ENCODE measurements at places on chromosomes 3 and 15. TPM values are rescaled to one million over a fixed set of nuclear protein-coding genes. Genes with fewer than 3 reads are reported as not detected.
A peak's percentile ranks its signal among the peaks of the same experiment; 100 is the strongest.

GRCh38 chr3:107013641-107014040 is 363.6 kb upstream of the CCDC54 start:
- no peak for DNase-seq

- DNase-seq: no peak
These were observed 203.8 kb downstream of the EPHB1 start for GRCh38 chr3:134998855-134999254.

DNA sequence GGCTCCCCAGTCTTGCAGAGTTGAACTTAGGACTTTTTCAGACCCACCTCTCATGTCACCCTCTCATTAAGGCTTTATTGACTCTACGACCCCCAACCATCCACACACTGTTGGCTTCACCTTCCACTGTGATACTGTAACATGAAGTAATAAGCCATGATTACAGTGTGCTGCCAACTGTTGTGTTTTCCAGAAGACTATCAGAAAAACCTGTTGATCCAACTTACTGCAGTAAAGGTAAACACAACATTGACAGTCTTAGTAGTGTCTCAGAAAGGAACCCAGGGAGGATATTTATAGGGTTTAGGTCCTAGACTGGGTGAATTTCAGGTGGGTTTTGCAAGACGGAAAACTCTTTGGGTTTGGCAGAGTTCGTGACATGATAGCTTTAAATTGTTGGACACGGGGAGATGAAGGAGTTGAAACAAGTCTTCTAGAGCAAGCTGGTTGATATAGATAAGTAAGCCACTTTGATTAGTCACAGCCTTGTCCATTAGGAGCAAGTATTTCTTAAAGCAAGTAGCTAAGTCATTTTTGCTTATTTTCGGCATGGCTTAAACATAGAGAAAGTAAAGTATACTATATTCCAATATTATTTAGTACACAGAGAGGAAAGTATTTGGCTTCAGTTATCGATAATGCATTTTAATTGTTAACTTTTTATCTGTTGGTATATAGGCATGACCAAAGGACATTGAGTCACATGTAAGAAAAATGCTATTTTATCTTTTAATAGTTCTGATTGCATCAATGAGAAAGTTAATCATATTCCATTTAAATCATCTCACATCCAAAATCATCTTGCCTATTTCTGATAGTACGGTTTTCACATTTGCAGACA is 2.4 kb upstream of the COL6A5 start:
- no peak for DNase-seq

DNA sequence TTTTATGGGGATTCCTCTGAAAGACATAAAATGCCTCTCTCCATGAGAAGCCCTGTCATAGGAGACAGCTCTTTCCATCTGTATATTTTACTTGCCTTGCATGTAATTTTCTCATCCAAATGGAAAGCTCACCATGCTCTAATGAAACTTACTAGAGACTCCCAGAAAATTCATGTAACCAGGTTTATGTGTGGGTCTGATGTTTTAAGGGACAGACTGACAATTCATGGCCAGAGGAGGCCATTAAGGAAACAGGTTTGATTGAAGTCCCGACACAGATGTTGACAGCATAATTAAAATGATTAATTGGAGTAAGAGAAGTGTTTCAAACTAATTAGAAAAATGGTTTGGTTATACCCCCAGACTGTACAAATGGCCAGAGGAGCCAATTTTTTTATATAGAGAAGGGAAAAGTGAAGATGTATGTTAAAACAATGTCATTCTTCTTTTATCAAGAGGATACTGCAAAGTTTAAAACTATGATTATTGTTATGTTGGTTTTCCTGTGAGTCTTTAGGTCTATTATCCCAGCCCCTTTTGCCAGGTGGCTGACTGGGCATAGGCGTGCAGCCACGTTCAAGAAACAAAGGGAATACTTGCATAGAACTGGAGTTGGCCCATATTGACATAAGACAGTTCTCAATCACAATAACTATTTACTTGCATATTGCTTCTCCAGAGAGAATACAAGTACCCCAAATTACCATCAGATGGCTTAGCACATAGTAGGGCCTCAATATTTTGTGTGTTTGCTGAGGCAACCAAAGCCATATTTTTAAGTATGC is 64.8 kb downstream of the RBMS3 start:
- DNase-seq: no peak

FBN1 gene
- 0.52 TPM for total RNA-seq

GRCh38 chr3:58609990-58610389 is 32.8 kb upstream of the FAM107A start:
- DNase-seq: no peak

NRG4 gene
- total RNA-seq: not detected

DNA sequence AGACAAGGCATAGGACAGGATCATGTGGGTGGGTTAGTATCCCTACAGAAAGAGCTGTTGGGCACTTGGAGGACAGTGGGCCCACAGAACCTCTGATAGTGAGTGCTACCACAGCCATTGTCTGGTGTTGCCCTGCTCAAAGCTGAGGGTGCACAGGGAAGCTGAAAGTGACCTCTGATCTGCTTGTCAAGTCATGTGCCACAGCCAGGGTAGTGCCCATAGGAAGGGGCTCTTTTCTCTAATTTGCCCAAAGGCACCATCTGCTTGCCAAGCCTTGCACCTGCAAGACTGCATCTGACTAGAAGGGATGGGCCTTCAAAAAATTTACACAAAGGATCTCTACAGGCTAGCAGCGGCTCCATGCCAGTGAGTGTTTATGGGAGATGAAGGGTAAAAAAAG is 87.4 kb upstream of the GSK3B start:
- DNase-seq: no peak

- DNase-seq: no peak
These were observed 3.4 kb upstream of the COL7A1 start for GRCh38 chr3:48598323-48599076.

SCN11A gene
- total RNA-seq: 0.09 TPM

- DNase-seq: no peak
These were observed 61.0 kb downstream of the KLF13 start for GRCh38 chr15:31387479-31388118.

GRCh38 chr3:160400030-160400701 is 716 bp downstream of the SMC4 start:
- DNase-seq: peak; percentile 35

BNC1 gene
- not detected for total RNA-seq

GRCh38 chr3:134066158-134066541 is 36.4 kb upstream of the SLCO2A1 start:
- DNase-seq: no peak

SIDT1 gene
- total RNA-seq: 12.1 TPM

DNA sequence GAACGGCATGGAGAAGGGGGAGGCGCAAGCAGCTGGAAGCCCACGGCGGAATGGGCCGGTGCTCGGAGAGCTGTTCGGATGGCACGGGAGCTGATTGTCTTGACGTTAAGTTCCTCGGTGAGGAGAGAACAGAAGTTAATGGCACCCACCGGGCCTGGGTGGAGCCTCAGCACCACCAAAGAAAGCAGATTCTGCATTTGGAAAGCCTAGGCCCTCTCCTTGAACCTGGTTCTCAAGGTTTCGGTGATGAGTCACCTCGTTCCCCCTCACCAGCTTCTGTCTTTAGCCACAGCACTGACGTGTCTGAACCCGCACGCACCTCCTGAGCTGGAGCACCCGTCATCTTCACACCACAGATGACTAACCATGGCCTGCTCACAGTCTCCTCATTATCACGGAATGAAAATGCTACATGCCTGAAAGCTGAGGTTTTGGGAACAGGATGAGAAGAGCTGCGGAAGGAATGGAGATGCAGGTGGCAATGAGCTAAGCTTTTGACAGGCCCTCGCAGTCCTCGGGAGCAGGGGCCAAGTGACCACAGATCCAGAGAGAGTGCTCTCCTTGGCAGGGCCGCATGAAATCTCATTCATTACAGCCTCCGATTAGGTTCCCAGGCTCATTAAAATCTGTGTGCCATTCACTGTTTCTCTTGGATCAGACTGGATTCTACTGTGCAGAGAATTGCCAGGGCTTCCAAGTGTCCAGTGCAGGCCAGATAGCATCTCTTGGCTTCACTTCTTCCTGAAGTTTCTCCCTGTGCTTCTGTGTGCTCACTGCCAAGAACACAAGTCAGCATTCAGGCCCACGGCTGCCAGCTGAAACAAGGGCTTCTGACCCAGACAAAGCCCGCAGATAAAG is 96.3 kb upstream of the DLG1 start:
- peak; percentile 60 for DNase-seq

GOLIM4 gene
- total RNA-seq: 1.6 TPM

TAGLN3 gene
- 0.49 TPM for total RNA-seq

DNA sequence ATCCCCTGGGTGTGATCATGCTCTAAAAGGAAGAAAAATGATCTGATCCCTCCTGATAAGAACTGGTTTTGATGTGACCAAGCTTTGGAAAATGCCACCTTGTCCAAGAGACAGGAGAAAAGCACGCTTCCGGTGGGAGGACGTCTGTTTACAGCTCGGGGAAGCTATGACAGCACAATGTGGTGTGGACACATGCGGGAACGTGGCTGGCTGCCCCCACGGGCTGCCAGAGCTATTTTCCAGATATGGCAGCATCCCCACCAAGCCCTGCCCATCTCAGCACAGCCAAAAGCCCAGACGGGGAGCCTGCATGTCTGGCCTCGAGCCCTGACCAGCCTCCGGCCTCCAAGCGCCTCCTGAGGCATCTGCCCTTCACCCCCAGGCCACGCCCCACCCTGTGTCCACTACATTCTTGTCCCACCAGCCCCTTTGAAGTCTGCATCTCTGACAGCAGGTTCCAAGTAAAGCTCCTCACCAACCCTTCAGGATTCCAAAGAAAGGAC is 63.2 kb upstream of the HRH1 start:
- DNase-seq: no peak

GRCh38 chr15:73050561-73051295 is 1.5 kb upstream of the NEO1 start:
- DNase-seq: no peak

ROPN1 gene
- not detected for total RNA-seq

GRCh38 chr3:188280627-188281026 is 126.7 kb downstream of the LPP start:
- no peak for DNase-seq

DNA sequence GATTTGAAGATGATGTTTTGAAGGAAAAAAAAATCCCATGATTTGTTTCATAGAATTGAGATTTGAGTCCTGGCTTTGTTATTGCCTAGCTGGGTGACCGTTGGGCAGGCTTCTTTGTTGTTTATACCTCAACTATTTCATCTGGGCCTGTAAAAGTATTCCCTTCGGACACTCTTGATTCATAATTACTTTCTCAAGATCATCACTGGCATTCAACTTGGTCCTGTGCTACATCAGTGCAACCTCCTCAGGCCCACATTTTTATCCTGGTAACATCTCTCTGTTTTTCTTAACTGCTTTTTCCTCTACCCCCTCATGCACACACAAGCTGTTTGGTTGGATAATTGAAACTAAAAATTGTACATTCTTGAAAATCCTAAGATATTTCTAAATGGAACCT is 67.5 kb upstream of the P3H2 start:
- no peak for DNase-seq

- DNase-seq: no peak
These were observed 67.0 kb downstream of the PPCDC start for GRCh38 chr15:75090388-75090734.

ANO10 gene
- 7.9 TPM for total RNA-seq

UBA7 gene
- total RNA-seq: 101 TPM

GRCh38 chr15:95302809-95303208 is 1027.7 kb upstream of the NR2F2 start:
- no peak for DNase-seq

GPR176 gene
- total RNA-seq: 0.41 TPM

- no peak for DNase-seq
These were observed 861.6 kb downstream of the ROBO1 start for GRCh38 chr3:78906245-78906644.

DNA sequence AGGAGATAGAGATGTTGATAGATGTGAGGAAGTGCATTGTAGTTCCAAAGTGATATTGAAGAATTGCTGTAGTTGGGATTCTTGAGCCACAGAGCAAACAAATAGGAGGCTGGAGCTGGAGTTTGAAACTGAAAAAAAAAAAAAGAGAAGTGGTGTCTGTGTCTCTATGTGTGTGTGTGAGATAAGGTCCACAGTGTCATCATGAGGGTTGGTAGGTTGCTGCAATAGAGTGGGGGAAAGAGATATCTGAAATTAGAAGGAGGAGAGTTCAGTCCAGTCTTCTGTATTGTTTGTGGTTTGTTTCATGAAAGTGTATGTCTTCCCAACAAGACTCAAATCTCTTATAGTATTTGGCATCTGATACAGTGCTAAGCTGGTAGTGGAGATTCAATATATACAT is 37.3 kb upstream of the CACNA1D start:
- DNase-seq: no peak

NR2F2 gene
- not detected for total RNA-seq

DNA sequence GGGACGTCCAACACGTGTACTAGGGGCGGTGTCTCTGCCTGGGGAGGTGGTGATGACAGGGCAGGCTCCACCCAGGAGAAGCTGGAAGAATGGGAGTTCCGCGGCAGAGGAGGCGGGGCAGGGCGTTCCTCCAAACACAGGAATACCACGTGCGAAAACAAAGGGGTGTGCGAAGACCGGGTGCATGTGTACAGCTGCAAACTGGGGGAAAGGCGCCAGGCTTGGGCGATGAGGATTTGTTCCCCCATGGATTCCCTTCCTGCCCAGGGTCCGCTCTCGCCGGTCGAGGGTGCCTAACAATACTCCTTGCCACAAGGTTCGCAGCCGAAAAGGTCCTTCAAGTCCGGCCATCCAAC is 500 bp upstream of the ZSCAN2 start:
- DNase-seq: peak; percentile 53

- no peak for DNase-seq
These were observed 18.5 kb downstream of the DENND4A start for GRCh38 chr15:65773386-65774111.

DNA sequence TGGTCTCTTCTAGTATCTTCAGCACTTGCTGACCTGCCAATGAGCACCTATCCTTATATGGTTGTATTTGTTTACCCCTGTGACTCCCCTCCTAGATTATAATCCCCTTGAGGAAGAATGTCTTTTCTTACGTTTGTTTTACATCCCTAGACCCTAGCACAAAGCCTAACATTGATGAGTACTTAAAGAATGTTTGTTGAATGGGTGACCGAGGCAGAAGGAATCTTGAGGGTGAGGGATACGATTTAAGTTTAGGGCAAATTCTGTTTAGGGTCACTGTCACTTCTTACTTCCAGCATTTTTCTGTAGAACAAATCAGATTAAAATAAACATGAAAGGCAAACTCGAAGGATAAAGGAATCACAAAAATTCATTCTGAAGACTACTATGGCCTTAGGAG is 80.9 kb upstream of the FAM98B start:
- no peak for DNase-seq

- no peak for DNase-seq
These were observed 525.1 kb upstream of the GOLIM4 start for GRCh38 chr3:168620854-168621253.

GOLGA6D gene
- 0.14 TPM for total RNA-seq

All from activated naive CD4-positive, alpha-beta T cell treated with anti-CD3 and anti-CD28 coated beads, Interleukin-2, amount 50 U/mL, for 72 hours (primary cell).